ENCODE measurements at places on chromosomes 7 and 10.

- no peak for DNase-seq
Observed at GRCh38 chr7:2175514-2175913, 57.2 kb downstream of the MAD1L1 start.

GRCh38 chr7:36315309-36315944 lies 74.2 kb upstream of the ANLN start:
- no peak for DNase-seq

GRCh38 chr10:23293973-23294590 lies 50.5 kb downstream of the C10orf67 start:
- DNase-seq: no peak

DNA sequence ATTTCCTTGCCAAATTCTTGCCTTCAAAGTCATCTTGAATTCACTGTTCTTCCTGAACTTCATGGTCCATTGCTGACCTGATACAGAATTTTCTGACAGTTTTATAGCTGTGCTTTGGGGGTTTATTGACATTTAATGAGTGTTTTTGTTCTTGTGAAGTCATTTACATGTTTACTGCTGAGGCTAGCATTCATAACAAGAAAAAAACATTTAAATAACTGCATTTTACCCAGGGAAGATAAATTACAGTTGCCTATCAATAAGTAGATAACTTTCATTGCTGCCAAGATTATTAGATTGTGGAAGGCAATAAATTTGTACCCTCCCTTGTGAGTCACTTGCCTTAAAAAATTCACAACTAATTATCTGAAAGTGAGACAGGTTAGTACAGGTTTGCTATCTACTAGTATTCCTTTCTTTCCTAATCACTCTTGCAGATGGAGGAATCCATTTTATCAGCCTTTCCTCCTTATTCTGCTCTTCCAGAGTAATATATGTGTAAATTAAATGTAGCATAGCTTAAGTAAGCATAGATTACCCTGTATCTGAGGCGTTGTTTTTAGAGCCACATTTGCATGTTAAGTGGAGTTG lies 178.4 kb downstream of the EXOC4 start:
- no peak for DNase-seq

- no peak for DNase-seq
Observed at GRCh38 chr7:50212666-50213621, 91.6 kb upstream of the IKZF1 start.

Data from GM19239 (cell line).